ENCODE measurements at places on chromosomes 3 and 15. TPM values are rescaled to one million over a fixed set of nuclear protein-coding genes. Genes with fewer than 3 reads are reported as not detected.

DNA sequence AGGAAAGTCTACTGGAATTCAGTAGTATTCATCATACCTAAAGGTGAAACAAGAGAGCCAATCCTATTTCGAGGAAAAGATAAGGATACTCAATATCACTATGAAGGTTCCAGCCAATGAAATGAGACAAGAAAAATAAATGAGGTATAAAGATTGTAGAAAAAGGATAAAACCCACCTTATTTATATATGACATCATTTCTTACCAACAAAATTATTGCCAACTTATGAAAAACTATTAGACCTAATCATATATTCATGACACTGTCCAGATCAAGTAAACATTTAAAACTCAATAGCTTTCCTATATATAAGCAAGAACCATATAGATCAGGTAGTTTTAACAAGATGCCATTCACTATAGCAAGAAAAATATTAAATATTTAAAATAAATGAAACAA lies 110.4 kb upstream of the NR2E3 start:
- DNase-seq = no peak

- no peak for DNase-seq
Measured at GRCh38 chr3:58531555-58531954, 5.4 kb downstream of the ACOX2 start.

DNA sequence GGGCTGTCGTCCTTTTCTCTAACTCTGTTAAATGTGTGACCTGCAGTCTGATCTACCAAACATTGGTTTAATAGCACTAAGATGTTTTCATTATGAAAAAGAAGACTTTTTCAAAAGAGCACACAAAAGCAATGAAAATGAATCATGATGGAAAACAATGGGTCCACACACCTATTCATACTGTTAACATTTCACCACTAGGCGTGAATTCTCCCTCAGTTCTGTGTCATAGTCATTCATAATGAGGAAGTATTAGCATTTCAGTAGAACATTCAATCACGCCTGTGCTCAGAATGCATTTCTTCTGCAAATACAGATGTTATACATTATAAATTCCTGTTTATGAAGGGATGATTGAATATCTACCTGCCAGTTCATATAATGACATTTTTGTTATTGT lies 35.9 kb downstream of the EIF4E3 start:
- no peak for DNase-seq

GRCh38 chr3:94626573-94626972 lies 563.7 kb downstream of the NSUN3 start:
- DNase-seq = no peak

The NOX5 gene
- polyA plus RNA-seq = 1.3 TPM

Data from renal cortex interstitium (tissue), 15 donors.